Activated T-helper 9 cell treated with anti-CD3 and anti-CD28 coated beads, Interleukin-2, amount 50 U/mL, for 16 hours (primary cell): ENCODE measurements at places on chromosomes 7 and 10.

- DNase-seq = no peak
These were observed 7.6 kb downstream of the NDST2 start for GRCh38 chr10:73803680-73804286.

DNA sequence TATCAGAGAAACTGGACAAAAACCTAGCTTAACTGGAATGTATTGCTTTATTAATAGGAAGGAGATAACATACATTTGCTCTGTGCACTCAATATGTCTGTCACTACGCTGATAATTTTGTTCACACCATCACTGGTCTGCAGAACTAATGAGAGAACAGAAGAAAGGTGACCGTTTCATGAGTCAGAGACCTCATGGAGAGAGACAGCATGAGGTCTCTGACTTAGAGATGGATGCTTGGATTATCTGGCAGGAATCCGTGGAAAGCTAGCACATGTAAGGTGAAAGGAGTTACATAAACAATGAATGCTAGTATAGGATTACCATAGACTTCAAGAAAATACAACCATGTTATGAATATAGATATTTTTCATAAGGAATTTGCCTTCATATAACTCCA is 947.3 kb downstream of the IPMK start:
- no peak for DNase-seq

DNA sequence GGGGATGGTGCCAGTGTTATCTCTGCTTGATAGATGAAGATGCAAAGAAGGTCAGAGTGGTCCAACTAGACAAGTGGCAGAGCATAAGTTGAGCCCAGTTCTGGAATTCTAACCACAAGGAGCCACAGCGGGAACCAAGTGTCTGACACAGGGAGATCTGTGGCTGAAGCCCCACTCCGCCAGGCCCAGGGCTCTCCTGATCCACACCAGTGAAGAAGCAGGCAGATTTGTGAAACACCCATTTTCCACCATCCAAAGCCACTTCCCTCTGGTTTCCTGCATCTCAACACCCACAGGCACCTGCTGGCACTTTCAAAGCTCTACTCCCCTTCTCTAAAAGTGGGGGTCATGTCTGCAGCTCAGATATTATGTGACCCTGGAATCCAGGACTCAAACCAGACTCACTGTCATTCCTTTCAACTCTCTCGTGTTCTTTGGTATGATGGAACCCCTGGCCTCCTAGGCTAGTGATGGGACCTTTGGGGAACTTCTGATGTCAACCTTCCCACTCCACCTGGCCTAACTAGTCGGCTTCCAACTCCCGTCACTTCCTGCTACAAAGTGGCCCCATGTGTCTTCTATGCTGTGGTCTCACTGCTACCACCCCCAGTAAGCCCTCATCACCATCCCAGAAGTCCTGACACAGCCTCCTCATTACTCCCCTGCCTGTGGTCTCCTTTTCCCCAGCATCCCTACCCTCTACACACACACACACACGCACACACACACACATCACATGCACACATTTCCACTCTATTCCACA is 177.6 kb downstream of the GRID1 start:
- DNase-seq = no peak

GRCh38 chr10:12875100-12875499 is 126.4 kb downstream of the CCDC3 start:
- DNase-seq = no peak

DNA sequence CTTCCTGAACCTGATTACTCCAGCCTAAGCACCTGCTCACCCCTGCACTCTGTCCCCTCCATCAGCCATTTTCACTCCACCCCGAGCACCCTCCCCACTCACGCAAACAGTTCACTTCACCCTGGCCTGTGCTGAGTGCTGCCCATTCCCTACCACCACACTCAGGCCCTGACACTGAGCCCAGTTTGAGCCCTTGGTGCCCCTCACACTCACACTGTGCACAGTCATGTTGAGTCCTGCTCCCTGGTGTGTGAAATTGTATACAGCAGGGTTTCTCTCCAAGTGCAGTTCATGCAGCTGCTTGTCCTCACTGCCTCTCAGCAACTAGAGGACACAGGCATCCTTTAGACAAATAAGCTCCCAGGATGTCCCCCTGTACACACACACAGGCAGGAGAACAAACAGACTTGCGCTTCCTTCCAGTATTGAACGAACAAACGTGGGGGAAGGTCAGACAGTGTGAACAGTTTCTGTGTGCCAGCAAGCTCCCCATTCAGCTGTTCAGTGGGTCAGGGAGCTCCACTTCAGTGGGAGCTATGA is 6.8 kb downstream of the MYO1G start:
- no peak for DNase-seq

- DNase-seq = no peak
These were observed 56.6 kb downstream of the TMEM209 start for GRCh38 chr7:130148561-130148960.

DNA sequence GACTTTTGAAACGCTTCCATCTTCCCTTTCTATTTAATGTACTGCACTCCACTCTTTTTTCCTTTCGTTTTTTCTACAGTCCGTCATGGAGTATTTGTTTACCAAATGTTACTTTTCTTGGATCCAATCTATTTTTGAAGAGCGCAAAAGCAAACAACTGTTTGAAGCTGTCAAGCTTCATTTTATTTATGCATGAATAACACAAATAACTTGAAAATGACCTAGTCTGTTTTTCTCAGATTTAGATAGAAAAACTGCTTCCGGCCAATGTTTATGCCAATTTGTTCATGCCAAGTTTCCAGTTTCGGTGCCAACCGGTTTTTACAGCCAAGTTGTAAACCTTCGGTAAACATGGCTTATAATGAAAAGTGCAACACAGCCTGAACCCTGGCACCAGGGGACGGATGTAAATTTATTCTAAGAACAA is 150.9 kb upstream of the KLF6 start:
- no peak for DNase-seq

- DNase-seq = no peak
These were observed 485.3 kb upstream of the GALNT17 start for GRCh38 chr7:70646536-70647248.

- no peak for DNase-seq
These were observed 117.9 kb upstream of the KLF6 start for GRCh38 chr10:3902809-3903410.

DNA sequence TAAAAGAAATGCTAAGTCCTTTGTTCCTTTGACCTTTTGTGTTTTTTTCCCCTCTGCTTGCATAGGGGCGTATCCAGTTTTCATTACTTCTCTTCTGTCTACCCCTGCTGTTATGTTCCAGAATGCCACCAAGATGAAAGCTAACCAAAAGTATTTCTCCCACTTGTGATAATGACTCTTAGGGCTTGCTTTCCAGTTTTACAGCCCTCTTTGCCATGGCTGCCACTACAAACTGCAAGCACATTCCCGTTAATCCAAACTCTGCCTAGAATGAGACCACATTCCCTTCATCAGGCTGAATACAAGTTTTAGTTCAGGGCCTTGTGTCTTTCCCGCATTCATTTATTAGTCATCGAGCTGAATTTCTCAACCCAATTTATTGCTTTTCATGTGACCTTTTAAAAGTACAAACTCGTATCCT is 23.6 kb upstream of the CD36 start:
- no peak for DNase-seq

GRCh38 chr7:36978461-36978860 is 254.2 kb upstream of the AOAH start:
- no peak for DNase-seq

DNA sequence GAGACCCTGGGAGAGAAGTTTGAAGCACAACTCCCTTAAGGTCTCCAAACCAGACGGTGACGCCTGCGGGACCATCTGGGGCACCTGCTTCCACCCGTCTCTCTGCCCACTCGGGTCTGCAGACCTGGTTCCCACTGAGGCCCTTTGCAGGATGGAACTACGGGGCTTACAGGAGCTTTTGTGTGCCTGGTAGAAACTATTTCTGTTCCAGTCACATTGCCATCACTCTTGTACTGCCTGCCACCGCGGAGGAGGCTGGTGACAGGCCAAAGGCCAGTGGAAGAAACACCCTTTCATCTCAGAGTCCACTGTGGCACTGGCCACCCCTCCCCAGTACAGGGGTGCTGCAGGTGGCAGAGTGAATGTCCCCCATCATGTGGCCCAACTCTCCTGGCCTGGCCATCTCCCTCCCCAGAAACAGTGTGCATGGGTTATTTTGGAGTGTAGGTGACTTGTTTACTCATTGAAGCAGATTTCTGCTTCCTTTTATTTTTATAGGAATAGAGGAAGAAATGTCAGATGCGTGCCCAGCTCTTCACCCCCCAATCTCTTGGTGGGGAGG is 10.8 kb downstream of the SERPINE1 start:
- DNase-seq = no peak

- DNase-seq = no peak
These were observed 553.0 kb downstream of the GRM8 start for GRCh38 chr7:126699707-126700106.

DNA sequence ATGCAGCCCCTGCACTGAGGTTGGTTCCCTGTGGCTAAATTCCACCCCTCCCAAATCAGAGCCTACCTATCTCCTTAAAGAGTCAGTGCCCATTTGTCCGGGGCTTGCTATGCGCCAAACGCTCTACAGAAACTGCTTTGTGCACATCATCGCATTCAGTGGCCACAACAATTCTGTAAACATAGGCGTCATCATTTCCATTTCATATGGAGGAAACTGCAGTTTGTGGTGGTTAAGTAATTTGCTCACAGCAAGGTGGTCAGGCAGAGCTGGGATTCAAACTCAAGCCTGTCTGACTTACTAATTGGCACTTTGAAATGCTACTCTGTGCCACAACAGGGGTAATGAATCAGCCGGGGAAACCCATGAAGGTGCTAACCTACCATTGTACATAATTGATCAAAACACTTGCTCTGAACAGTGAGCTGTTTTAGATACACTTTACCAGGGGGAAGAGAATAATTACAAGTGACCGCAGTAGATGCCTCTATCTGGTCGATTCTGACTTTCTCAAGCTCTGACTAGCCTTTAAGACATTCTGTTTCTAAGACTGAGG is 775.5 kb downstream of the LRMDA start:
- no peak for DNase-seq

GRCh38 chr7:47557694-47558670 is 23.9 kb downstream of the TNS3 start:
- no peak for DNase-seq

DNA sequence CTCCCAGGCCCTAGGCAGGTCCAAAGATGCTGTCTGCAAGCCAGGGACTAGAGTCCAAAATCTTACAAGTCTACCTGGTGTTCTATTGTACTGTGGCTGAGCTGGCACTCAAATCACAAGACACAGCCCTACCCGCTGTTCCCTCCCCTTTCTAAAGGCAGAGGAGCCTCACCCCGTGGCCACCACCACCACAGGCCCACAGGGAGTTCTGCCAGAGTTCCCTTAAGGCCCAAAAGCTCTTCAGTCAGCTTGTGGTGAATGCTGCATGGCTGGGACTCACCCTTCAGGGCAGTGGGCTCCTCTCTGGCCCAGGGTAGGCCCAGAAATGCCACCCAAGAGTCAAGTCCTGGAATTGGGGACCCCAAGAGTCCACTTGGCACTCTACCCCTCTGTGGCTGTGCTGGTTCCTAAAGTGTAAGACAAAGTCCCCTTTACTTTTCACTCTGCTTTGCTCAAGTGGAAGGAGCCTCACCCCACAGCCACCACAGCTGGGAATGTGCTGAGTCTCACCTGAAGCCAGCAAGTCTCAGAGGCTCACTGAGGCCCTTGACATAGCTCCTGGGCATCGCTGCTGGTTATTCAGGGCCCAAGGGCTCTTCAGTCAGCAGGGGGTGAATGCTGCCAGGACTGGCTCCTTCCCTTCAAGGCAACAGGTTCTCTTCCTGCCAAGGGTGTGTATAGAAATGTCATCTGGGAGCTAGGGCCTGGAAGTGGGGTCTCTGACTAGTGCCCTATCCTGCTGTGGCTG is 48.8 kb upstream of the PSAP start:
- DNase-seq = no peak

DNA sequence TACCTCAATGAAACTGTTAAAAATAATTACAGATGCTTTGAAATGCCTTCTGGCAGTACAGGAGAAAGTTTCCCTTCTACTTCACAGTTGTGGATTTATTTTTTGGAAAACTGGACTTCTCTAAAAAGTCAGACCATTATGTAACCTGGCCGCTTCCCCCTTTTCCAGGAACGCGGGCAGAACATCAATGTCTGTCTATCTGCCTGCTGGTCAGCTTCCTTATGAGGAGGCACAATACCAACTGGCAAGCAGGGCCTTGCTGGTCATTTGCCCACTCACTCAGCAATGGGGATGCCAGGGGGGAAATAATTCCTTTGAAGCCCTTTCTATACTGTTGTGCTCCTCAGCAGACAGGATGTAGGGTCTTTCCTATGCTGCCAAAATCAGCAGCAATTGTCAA is 22.5 kb upstream of the ADRB1 start:
- DNase-seq = no peak

GRCh38 chr7:51128545-51129435 is 187.8 kb downstream of the COBL start:
- no peak for DNase-seq

DNA sequence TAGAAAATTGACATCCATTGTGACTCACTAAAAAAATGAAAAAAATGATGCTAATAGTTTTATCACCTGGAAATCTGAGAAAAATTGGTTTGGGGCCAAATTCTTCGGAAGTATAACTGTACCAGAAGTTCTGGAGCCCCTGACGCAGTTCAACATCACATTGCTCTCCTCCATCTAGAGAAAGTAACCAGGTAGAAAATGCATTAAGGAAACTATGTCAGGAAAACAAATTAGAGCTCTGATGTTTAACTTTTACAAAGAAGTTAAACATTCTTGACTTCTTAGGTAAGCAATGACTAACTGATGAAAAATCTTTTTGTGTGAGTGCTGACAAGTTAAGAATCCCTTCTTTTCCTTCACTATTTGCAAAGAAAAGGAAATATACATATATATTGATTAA is 61.1 kb upstream of the TMEM196 start:
- DNase-seq = no peak

DNA sequence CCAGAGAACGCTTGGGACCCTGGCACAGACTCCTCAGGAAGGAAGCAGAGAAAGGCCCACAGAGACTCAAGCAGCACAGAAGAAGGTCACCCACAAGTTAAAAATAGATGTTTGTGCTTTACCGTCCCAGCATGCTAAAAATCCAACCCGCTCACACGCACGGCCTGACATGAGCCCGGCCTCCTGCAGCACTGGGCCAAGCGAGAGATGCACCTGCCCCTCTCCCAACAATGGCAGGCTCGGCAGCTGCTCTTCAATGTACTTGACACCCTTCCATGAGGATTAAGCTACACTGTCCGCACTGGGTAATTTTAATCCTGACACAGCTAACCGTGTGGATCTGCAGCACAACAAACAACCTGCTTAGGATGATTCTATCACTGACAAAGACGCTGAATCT is 9.3 kb downstream of the DIP2C start:
- no peak for DNase-seq

- DNase-seq = no peak
These were observed 100.0 kb downstream of the GRID1 start for GRCh38 chr10:86266446-86267242.

GRCh38 chr7:116614499-116615262 is 57.3 kb upstream of the MET start:
- no peak for DNase-seq

GRCh38 chr10:42646687-42647640 is 8.6 kb upstream of the ZNF33B start:
- no peak for DNase-seq

- DNase-seq = no peak
These were observed 112.3 kb downstream of the VWC2 start for GRCh38 chr7:49885593-49886285.
